ENCODE measurements at places on chromosomes 5 and 9.

GRCh38 chr5:89729623-89730301 is 679.8 kb downstream of the CETN3 start:
- DNase-seq: no peak

DNA sequence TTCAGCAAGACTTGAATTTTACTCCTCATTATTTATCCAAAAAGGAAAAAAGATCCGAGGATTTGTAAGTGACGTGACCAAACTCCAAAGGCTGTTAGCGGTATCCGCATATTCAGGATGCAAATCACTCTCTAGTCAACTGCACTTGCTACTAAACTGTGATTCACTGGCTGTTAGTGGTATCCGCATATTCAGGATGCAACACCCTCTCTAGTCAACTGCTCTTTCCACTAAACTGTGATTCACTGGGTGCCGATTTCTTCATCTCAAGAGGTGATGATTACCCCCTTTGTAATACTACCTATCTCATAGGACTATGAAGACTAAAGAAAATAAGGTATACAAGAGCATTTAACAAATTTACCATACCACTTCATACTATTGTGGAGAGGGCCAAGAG is 5.7 kb downstream of the MAPKAP1 start:
- DNase-seq: no peak

DNA sequence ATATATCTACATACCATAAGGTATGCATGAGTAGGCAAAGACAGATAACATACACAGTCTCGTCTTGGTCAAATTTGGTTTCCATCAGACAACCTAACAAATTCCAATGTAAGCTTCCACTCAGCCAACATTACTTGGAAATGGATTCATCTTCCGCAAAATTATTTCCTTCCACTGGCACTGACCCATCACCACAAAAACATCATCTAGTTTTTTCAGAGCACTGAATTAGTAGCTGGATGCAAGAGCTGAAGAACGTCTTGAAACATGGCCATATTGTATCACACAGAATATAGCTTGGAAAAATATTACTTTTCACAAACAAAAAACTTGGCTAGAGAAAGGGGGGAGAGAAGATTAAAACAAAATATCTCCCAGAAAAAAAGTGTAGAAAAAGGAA is 73.5 kb downstream of the EFNA5 start:
- DNase-seq: no peak

DNA sequence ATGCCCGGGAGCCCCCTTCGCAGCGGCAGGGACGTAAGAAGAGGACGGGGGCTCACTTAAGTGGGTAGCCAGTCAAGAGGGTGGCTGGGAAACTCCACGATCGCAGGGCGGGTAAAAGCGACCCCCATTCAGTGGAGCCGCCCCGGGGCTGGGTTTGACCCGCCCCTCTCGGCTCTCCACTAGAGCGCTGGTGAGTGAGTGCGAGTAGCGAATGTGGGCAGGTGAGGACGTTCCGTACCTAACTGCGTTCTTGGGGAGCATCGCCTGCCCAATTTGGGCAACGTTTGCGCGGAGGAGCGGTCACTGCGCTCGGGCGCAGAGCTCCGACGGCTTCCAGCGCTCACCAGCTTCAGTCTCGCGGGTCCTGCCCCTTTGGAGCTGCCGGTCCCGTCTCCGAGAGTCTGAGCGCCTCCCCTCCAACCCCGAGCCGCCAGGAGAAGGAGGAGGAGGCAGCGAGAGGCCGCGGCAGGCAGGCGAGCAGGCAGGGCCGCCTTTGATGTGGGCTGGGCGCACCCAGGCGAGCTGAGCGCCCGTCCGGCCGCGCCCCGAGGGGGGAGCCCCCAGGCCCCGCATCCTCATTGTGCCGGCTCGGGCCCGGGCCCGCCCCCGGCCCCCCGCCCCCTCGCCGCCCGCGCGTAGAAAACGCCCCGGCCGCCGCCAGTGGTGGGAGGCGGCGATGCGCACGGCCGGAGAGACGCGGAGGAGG is at the start of gene FGF18:
Gene FGF18 (plus strand): TSS at position 666 of the 706 bp plus-strand sequence. CDS start 553 bp downstream, outside the sequence.
- DNase-seq: peak; percentile 24

DNA sequence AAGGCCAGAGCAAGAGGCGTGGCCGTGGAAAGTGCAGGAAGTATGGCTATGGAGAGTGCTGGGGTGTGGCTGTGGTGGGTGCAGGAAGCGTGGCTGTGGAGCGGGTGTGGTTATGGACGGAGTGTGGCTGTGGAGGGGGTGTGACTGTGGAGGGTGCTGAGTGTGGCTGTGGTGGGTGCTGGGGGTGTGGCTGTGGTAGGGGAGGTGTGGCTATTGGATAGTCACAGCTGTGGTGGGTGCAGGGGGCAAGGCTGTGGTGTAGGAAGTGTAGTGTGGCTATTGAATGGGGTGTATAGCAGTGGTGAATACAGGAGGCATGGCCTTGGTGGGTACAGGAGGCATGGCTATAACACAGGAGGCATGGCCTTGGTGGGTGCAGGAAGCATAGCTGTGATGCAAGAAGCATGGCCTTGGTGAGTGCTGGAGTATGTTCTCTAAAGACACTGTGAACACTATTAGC is 40.8 kb upstream of the SPATA31C2 start:
- DNase-seq: peak; percentile 15

DNA sequence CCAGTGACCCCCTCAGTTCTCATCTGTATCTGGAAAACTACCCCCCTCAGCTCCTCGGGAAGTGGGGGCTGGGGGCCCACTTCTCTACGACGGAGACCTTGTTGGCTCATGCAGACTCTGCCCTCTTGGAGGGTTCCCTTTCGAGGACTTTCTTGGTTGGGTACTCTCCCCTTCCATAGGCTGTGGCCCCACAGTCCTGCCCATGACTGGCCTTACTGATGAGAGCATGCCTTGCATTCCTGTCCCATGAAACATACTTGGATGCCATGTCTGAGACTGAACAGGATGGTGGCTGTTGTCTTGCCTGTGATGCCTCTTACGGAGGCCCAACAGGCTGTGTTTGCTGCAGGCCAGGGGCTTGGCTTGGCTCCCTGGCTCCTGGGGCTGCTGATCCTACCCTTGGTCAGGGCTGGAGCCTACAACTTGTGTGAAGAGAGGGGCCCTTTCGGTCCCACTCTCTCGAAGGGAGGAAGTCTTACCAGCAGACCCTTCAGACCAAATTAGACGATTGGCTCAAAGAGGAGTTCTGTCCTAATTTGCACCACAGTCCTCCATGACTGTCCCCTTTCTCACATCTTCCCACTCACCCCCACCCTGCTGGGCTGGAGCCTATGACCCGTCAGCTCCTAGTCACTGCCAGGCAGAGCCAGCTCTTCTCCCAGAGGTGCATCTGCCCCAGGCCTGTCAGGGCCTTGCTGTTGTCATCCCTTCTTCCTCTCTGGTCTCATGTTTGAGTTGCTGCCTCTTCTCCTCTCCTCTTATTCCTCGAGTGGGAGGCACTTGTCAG is 109.9 kb downstream of the CACNA1B start:
- DNase-seq: no peak

DNA sequence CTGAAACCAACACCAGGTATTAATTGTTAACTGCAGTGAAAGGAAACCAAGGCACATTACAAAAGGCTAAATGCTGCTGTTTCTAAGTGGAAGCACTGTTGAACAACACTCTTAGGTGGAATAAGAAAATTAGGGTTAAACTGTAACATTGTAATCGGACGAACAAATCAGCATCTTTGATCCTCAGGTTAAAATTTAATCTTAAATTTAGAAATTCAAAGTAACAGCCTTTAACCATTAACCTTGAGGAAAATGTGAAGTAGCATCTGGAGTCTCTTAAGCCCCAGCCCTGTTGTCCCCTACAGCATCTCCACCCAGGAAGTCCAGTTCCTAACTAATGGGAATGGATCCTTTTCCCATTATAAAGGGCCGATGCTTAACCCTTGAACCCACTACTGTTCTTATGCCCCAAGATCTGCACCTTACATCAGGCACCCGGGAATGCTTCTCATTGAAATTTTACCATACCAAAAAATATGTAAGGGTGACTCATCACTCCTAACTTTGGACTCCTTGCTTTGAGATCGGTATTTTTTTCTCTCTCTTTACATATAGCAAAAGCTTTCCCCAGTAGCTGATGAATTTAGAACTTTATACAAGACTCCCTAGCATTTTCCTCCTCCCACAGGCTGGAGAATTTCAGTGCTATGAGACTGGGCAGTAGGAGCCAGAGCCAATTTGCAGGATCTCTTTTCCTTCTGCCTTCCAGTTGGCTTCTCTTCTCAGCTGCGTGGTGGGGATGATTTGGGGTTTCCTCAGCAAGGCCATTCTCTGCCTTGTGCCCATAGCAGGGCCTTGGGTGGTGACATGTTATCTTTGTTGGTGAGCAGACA is 32.0 kb upstream of the ITGA2 start:
- DNase-seq: no peak

- no peak for DNase-seq
Observed at GRCh38 chr9:86794391-86795046, 152.8 kb downstream of the GAS1 start.

GRCh38 chr5:11322133-11322532 is 561.1 kb upstream of the DAP start:
- peak; percentile 81 for DNase-seq

- DNase-seq: no peak
Observed at GRCh38 chr9:134301387-134302129, 24.7 kb upstream of the RXRA start.

- DNase-seq: peak; percentile 74
Observed at GRCh38 chr5:160324886-160325285, 12.5 kb upstream of the CCNJL start.

GRCh38 chr5:67119010-67119409 is 77.6 kb downstream of the CD180 start:
- DNase-seq: no peak

- no peak for DNase-seq
Observed at GRCh38 chr9:88355166-88355565, 33.1 kb upstream of the SPIN1 start.

DNA sequence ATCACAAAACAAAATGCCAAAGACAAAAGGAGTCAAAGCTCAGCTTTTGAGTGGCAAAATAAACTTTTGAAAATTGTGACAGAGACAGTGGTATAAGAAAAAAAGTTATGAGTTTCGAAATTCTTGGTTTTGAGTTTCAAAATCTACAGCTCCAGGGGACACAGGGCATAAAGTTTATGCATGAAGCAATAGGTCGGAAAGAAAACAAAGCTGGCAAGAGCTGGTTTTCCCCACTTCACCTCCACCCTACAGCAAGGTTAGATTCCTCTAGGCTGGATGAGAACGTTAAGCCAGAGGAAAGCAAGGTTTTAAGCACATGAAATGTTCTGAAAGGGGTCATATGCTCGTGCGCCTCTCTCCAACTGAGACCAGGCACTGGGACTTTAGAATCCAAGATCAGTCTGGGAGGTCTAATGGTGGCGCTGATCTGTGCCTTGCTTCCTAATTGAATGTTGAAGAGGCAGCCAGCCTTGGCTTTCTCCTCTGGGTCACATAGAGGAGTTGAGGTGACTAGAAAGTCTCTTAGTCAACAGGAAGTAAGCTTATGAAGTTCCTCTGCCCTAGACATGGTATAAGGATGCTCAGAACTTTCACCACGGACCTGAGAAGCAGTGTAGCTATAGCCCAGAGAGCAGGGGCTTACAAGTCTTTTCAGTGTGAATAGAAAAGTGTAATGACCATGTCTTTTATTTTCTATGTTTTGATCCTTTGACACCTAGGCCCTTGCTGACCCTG is 167.7 kb upstream of the DMAC1 start:
- DNase-seq: peak; percentile 65

DNA sequence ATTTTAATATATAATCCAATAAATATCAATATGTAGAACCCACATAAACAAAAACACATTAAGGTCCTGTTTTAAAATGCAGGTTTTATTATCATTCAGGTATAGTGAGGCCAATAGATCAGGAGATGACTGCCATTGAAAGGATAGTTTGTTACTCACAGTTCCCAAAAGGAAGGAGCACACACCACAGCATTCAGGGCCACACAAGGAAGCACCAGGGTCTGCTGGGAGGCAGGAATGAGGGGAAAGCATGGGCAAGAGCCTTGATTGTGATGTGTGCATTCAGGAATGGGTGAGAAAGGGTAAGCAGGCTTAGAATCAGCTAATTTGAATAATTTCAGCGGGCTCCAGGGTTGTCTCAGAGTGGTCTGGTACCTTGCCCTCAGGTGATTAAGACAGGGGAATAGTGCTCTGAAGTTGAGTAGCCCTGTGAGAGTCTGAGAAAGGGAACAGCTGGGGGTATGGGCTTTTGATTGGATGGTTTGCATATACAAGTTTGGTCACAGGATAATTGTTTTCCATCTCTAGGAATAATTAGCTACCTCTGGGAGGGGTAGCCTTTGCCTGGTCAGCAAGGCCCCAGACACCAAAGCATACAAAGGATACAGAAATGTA is 19.8 kb upstream of the OTULIN start:
- no peak for DNase-seq

DNA sequence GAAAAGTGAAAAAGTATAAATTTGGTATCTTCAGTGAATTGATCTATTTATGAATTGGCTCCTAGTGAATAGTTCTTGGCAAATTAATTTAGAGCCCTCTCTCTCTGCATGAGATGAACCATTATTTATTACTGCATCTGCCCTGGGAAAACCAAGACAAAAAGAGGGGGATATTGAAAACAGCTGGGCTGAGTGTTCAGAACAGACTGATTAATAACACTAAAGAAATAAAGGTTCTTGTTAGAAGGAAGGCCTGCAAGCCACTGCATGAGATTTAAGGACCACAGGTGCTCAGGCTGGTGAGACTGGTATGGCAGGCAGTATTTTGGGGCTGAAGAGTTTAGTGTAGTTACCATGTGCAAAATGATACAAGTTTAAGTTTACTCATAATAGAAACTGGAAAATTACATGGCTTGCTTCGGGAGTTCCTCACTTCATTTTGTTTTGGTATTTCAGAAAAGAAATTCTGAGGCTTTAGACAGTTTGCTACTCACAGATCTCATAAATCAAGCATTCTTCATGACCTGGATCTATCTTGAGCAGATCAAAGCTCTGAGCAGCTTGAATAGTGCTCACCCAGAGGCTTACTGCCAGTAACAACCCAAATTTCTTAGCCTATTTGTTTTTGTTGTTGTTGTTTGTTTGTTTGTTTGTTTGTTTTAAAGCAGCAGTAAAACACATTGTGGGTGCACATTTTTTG is 56.1 kb downstream of the KIAA1958 start:
- DNase-seq: no peak

GRCh38 chr5:103465891-103466290 is 96.7 kb downstream of the NUDT12 start:
- DNase-seq: no peak

GRCh38 chr5:25295067-25295466 is 650.3 kb upstream of the CDH10 start:
- no peak for DNase-seq

GRCh38 chr9:38047301-38048251 is 21.5 kb downstream of the SHB start:
- DNase-seq: peak; percentile 21

- DNase-seq: no peak
Observed at GRCh38 chr5:107155707-107156106, 515.0 kb downstream of the EFNA5 start.

GRCh38 chr9:107712390-107712789 is 222.8 kb upstream of the KLF4 start:
- DNase-seq: peak; percentile 17

Measured in inflammatory macrophage (primary cell).